GM12865 (cell line): ENCODE measurements at places on chromosomes 1 and 21.

DNA sequence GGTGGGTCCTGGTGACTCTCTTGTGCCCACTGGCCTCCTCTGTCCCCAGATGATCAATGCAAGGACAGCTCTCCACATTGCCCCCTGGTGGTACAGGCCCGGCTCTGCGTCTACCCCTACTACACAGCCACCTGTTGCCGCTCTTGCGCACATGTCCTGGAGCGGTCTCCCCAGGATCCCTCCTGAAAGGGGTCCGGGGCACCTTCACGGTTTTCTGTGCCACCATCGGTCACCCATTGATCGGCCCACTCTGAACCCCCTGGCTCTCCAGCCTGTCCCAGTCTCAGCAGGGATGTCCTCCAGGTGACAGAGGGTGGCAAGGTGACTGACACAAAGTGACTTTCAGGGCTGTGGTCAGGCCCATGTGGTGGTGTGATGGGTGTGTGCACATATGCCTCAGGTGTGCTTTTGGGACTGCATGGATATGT is 10.8 kb downstream of the ADAMTSL4 start:
- DNase-seq = peak; percentile 87

DNA sequence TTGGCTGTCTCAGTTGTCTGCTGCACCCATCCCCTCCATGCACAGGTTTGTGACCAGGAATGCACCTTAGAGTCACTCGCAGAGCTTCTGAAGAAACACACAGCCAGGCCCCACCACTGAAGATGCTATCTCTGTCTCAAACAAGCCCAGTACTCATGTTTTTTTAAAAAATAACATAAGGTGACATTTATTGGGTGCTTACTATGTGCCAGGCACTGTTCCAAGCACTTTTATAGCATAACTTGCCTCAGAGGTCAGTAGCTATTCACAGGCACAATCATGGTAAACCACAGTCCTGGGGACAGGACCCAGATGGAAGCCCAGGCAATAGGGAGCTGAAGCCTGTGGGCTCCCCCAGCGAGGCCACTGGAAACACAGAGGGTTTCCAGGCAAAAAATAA is 8.8 kb upstream of the ATP13A2 start:
- no peak for DNase-seq

DNA sequence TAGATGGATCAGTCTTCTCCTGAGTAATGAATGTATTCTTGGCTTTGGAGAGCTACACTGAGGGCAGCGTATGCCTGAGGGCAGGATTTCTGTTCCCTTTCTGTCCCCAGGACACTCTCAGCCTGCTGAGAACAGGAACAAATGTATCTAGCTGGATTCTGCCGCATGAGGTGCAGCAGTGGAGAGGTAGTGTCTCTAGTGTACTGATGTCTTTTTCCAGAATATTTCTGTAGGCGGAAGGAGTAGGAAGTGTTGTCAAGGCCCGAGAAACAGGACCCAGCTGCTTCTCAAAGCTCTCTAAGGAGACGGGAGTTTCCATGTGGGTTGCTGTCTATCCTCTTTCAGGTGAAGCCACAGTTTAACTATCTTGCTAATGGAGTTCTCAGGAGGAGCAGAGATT is 65.5 kb downstream of the MT1HL1 start:
- no peak for DNase-seq

DNA sequence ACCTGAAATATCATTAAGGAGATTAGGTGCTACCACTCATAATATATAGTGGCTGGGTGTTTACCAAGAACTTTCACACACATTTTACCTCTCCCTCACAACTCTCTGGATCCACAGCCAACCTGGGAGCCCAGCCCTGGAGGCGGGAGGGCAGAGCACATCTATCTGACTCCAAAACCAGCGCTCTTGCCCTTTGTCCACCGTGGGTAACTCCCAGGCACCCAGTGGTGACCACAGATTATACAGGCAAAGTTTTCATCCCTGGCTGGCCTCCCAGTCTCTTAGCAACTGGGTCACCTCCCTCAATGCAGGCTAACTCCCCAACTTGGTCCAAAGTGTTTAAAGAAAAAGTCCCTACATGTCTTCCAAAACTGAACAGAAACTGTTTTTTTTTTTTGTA is 2.4 kb downstream of the PAQR7 start:
- peak; percentile 20 for DNase-seq
